LNCaP clone FGC (cell line): ENCODE measurements at places on chromosomes 6 and 20.

DNA sequence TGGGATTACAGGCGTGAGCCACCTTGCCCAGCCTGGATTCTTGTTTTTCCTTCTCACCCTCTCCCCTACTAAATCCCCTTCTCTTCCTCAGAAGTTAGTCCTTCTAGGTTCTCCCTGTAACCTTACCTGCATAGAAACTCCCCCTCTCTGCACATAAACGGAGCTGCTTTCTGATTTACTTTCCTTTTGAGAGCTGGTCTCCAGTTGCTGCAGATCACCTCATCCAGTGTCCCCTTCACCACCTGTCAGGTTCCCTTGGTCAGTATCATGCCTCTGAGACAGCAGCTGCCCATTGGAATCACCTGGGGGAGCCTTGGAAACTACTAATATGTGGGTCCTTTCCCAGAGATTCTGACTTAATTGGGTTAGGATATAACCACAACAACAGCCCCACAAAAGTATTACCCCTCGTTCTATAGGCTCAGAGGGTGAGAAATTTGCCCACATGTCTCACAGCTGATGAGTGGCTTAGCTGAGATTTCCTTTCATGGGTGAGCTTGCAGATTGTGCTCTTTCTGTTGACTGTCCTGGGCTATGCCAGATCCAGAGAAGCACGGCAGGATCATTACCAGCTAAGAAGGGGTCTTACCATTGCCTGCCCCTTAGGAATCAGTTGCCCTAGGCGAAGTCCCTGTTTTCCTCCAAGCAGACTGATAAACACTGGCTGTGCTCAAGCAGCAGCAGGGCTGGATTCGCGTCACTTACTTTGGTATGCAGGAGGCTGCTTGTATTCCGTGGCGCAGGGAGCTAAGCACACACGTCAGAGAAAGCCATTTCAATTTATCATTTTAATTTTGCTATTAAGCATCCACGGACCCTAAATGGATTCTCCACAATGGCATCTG, 51.3 kb downstream of the AKAP12 start:
- no peak for DNase-seq

- DNase-seq: no peak
Measured at GRCh38 chr6:128302942-128303341, 217.5 kb downstream of the PTPRK start.

- DNase-seq: no peak
Measured at GRCh38 chr20:19621072-19621471, 137.0 kb upstream of the RIN2 start.

GRCh38 chr6:90610301-90610750, 23.5 kb upstream of the MAP3K7 start:
- no peak for DNase-seq

DNA sequence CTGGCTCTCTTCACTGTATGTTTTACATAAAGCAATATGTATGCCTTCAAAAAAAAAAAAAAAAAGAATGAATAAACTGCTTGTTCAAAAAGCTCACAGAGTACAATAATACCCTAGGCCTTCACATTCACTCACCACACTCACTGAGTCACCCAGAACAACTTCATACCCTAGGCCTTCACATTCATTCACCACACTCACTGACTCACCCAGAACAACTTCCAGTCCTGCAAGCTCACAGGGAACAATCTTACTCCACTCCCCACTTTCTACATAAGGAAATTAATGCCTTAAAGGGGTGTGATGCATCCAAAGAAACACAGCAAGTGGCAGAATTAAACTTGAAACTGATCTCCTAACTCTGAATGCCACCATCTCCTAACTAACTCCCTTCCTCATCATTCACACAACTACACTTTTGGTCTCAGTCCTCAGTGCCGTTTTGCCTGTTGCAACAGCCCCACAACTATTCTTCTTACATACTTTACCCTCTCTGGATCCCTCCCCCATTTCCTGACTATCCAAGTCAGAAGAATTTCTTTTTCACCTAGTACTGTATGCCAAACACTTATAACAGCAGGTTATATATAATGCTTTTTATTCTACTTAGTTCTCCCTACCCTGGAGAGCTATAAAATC, 34.2 kb downstream of the NHSL1 start:
- DNase-seq: no peak

GRCh38 chr20:51634257-51634656, 91.7 kb upstream of the NFATC2 start:
- DNase-seq: no peak

- DNase-seq: no peak
Measured at GRCh38 chr20:32908334-32909292, 49.9 kb downstream of the EFCAB8 start.

DNA sequence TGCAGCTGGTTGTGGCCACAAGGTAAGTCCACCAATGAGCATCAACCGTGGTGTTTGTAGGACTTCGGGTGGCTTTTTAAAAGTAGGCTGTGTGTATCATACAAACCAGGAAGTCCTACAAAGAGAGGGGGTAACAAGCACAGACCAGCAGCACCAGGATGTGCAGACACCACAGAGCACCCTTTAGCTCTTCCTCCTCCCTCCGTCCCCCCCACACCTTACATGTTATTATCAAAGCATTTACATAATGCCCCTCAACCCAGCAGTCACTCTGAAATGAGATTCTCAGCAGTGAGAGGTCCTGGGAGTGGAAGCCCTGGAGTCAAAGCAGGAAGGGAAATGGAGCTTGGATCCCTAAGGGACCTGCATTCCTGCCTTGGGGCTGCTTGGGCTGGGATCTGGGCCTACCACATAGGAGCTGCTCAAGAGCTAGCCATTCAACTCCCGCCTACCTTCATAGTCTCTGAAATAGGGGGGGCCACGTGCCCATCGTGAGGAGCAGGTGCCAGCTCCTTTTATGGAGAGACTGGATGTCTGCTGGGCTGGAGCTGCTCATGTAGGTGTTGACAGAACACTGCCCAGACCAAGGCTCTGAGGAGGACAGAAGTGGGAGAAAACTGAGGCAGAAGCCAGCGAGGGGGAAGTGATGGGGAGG, 90.6 kb downstream of the PSMB1 start:
- DNase-seq: no peak

- DNase-seq: peak; percentile 14
Measured at GRCh38 chr6:145929037-145929633, 35.0 kb downstream of the SHPRH start.

GRCh38 chr20:62893700-62894099, 32.1 kb upstream of the TCFL5 start:
- DNase-seq: no peak

DNA sequence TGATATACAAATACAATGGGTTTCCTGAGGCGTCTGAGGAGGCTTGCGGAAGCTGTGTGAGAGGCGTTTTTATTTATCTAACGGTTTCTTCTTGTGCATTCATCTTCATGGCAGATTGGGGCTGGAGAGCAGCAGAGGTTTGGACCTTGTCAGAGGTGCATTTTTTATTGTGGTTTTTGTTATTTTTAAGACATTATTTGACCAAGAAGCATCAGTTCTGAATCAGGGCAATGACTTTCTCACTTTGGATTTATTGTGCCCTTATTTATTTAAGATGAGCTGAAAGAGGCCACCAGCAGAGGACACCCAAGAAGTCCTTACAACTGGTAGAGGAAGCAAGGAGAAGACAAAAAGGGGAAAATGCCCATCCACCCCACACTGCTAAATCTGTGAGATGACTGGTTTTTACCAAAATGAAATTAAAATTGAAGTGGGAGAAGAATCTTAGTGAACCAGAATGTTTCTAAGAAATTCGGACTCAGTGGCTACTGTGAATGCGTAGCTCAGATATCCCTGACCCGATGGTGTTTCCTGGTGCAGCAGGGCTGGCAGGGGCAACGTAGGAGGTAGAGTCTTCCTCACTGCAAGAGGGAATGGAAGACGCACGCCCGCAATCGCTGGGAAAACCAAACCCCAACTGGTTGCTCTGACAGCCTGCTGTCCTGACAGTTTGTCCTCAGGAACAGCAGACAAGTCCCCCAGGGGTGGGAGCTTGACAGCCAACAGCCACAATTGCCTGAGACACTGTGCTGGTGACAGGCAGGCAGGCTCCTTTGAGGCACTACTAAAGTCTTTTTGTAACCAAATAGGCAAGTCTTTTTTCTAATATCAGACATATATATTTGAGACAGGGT, 14.2 kb downstream of the PRR18 start:
- no peak for DNase-seq

GRCh38 chr20:60352596-60352995, 394.4 kb downstream of the CDH26 start:
- no peak for DNase-seq

DNA sequence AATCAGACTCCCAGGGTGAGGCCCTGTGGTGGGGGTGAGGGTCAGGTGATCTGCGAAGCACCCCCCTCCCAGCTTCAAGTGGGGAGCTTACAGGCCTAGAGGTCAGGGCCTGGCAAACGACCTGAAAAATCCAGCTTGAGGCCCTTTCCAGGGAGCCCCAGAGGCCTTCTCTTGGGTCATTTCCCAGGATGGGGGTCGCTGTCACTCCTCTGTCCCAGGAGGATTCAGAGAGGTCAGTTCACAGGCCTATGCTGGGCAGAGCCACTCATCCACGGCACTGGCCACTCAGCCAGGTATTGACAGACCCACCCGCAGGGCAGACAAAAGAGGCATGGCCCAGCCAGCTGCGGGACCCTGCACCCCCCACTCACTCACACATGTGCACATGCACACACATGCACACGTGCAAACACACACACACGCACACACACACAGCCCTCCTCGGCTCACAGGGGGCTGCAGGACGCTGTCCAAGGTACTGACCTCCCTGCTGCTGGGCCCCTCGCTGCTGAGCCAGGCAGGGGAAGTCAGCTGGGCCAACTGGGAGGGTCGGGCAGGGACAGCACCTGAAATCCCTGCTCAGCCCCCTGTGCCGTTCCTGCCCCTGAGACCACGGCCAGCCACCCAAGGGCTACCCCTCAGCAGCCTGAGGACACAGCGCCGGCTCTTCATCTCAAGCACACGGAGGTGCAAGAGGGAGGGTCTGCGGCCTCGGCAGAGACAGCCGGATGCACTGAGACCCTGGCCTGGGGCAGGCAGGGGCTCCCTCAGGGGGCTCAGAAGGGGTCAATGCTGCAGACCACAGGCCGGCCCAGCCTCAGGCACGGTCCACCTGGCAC, 113.8 kb downstream of the TAF4 start:
- no peak for DNase-seq

GRCh38 chr20:64223526-64224067, 32.0 kb upstream of the PCMTD2 start:
- no peak for DNase-seq

DNA sequence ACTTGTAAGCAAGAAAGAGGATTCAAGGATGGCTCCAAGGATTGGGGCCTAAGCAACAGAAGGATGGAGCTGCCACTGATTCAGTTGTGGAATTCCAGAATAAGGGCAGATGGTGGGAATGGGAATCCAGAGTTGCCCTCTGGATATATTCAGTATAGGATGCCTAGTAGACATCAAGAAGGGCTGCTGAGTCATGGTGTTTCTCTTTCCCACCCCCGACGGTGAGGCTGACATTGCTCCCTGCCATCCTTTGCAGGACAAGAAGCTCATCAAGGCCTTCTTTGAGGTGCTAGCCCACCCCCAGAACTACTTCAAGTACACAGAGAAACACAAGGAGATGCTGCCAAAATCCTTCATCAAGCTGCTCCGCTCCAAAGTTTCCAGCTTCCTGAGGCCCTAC, 11.2 kb upstream of the ZNF76 start:
- no peak for DNase-seq

DNA sequence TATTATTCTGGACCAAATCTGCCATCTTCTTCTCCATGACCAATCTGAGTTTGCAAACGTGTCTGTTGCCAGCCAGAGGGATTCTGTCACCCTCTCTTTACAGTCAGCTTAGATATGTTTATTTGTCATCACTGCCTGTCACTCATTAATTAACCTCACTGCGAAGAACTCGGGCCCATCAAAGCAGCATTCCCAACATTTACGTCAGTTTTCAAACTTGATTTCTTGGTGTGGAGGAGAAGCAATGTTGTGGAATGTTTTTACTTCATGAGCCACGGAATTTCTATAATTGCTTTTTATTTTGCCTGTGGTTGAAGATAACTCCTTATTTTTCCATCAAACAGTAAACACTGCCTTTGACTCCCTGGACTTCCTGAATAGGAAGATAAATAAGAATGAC, 91.8 kb upstream of the CNKSR3 start:
- no peak for DNase-seq

GRCh38 chr6:68677058-68677457, 42.0 kb downstream of the ADGRB3 start:
- DNase-seq: no peak

DNA sequence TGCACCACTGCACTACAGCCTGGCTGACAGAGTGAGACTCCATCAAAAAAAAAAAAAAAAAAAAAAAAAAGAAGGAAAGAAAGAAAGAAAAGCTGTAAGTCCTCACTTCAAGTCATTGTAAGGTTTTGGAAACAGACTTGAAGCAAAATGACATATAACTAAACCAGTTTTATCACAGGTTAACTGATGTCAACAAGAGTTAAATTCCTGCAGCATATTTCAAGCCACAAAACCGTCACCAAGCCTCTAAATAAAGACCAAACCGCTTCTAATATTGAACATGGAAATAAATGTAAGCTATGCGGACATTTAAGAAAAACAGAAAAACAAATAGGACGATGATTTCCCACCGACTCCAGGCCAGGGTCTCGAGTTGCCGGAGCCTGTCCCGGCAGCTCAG, 88.9 kb upstream of the RPS6KA2 start:
- DNase-seq: no peak

GRCh38 chr6:127854009-127854408, 46.8 kb downstream of the THEMIS start:
- no peak for DNase-seq

DNA sequence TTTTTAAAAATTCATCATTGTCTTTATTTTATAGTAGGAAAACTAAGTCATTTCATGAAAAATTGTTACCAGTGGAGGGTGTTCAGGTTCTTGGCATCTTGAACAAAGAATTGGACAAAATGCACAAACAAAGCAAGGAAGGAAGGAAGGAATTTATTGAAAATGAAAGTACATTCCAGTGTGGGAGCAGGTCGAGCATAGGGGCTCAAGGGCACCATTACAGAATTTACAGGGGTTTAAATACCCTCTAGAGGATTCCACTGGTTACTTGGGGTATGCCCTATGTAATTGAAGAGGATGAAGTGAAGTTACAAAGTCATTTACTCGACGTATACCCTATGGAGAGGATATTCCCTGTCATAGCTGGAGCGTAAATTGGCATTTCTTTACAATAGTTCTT, 37.4 kb upstream of the HDAC2 start:
- DNase-seq: no peak

GRCh38 chr6:88566746-88567534, 396.5 kb downstream of the RNGTT start:
- no peak for DNase-seq

- DNase-seq: no peak
Measured at GRCh38 chr6:146594495-146594894, 4.3 kb upstream of the ADGB start.

- no peak for DNase-seq
Measured at GRCh38 chr6:72691249-72691648, 69.4 kb downstream of the KCNQ5 start.

- DNase-seq: no peak
Measured at GRCh38 chr6:13360671-13361540, 32.6 kb upstream of the TBC1D7 start.

DNA sequence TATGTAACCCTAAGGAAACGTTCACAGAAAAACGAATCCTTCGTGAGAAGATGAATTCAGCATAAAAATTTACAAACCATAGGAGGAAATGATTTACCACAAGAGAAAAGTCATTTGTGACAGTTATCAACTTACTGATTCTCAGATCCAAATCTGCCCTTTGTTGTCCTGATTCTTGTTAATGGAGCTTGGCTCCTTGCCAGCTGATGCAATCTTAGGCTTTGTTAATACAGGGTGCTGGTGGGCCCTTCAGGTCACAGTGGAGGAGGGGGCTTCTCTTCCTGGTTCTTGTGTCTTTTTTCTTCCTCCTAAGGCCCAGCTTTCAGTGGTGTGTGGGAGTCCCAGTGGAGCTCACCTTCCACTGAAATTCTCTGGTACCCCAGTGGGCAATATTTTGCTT, 108.4 kb upstream of the MAP3K7 start:
- DNase-seq: no peak
